Right ventricle myocardium superior (tissue), 1 donor: ENCODE measurements at places on chromosomes 12 and 14. TPM values are rescaled to one million over a fixed set of nuclear protein-coding genes. Genes with fewer than 3 reads are reported as not detected.

The BHLHE41 gene
- 39.1 TPM for total RNA-seq

The B4GALNT1 gene
- 5.6 TPM for total RNA-seq

The PLCZ1 gene
- not detected for total RNA-seq

The GDF3 gene
- total RNA-seq: not detected

The RNASE7 gene
- not detected for total RNA-seq

The CISTR gene
- 0.83 TPM for total RNA-seq

The HECTD4 gene
- total RNA-seq: 20.0 TPM

The RAB15 gene
- 7.5 TPM for total RNA-seq

The INF2 gene
- 28.3 TPM for total RNA-seq

GRCh38 chr12:32312049-32312670 is 87.2 kb upstream of the FGD4 start:
- no peak for DNase-seq

- DNase-seq: no peak
These were observed 416.6 kb downstream of the ZFP36L1 start for GRCh38 chr14:68376067-68376779.

GRCh38 chr12:102708108-102708507 is 208.9 kb downstream of the PAH start:
- DNase-seq: no peak

DNA sequence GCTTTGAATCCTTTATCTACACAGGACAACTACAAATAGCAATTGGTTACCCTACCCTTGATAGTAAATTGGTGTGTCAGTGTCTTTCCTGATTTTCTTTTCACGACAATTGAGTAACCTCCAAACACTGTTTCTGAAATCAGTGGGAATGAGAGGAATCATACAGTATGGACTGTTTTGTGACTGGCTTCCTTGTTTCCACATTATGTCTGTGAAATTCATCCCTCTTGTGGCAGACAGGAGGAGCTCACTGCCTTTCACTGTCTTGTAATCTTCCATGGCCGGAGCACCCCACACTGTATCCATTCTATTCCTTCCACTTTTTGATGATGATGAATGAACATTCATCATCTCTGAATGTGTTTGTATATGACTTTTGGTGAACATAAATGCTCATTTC is 164.0 kb upstream of the PZP start:
- no peak for DNase-seq

DNA sequence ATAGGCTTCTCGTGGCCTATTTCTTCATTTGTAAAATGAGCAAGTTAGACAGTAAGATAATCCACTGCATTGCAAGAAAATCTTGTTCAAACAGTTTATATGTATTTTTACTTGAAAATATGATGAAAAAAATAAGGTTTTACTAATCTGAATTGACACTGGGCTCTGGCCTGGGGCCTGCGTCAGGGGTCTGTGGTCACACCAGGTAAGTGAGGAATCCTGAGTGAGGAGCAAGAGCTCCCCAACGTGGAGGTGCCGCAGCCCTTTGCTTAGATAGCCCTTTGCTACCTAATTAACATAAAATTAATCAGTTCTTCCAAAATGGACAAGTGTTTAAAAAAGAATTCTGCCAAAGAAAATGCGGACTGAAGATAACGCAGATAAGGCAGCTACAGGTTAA is 39.1 kb upstream of the STAB2 start:
- no peak for DNase-seq

DNA sequence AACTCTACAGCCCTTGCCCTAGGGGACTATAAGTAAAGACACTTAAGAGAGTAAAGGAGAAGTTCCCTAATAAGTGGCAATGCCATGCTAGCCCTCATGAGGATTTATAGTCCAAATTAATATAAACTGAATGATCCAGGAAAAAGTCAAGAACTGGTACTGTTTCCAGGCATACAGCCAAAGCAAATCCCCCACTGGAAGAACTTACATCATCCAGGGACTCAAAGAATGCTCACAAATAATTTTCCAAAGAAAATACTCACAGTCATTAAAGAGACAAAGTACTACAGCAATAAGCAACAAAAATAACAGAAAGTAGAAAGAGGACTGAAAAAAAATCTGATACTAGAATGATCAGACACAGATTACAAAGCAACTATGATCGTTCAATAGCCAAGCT is 79.7 kb upstream of the RAP1B start:
- DNase-seq: no peak

GRCh38 chr12:13368431-13368830 is 171.9 kb downstream of the EMP1 start:
- no peak for DNase-seq

GRCh38 chr12:128745772-128746689 is 77.7 kb downstream of the SLC15A4 start:
- DNase-seq: no peak

DNA sequence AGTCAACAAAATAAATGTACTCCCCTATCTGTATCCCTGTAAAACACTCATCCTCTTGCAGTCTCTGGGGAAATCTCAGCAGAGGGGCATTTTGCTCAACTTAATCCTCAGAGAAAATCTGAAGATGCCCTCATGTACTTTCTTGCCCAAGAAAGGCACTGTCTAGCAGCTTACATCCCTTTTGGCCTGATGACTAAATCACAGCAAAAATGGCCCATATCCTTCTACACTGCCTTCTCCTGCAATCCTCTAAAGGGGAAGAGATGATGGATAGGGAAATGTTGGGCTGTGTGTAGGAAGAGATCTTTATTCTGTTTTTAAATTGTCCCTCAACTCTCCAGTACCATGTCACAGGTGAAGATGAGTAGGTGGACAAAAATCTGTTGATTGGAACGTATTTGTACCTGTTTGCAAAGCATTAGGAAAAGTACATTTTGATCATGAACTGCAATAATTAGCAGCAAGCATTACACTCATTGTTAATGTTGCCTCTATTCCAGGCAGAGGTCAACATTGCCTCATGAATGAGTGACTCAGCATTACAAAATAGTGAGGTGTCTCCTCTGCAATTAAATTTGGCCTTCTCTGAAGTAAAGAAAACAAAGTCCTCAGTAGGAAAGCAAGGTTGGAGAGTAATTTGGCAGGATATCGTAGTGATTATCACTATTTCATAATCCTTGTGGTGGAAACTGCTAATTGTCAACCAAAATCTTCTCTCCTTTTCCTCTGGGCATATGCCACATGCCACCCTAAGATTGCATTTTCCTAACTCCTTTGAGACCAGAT is 172.4 kb upstream of the CAND1 start:
- DNase-seq: no peak

DNA sequence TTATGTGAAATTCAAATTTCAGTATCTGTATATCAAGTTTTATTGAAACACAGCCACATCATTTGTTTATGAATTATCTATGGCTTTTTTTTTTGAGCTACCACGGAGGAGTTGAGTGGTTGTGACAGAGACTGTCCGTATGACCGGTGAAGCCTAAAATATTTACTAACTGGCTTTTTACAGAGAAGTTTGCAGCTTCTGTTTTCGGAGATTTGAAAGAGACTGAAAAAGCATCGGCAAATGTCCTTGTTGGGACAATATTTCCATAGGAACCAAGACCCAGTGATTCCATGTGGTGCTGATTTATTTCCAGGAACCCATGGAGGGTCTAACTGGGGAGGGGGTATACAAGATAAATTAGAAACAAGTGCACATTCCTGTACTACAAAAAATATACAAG is 56.2 kb downstream of the RGS6 start:
- DNase-seq: no peak

DNA sequence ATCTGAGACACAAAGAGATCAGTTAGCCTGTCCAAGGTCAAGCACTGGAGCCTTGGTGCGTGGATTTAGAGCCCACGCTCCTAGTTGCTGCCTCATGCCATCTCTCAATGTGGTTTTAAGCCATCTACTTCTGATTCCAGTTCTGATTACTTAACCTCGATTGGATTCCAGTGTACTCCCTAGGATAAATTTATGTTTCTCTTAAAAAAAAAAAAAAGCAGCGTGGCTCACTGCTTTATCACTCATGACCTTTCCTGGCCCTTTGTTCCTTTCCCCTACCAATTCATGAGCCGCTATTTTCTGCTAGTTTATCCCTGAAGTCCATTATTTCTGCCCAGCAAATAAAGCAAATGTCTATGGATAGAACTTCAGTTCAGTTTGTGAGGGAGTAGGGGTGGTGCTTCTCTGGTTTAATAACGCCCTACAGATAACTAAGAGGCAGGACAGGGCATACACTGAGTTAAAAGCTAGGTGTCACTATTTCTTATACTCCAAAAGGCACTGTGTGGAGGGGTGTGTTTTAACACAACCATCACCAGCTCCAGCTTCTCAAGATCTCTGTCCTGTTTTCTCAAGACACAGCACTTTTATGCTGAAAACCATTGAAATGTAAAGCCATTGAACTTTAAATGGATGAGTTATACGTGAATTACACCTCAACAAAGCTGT is 9.8 kb upstream of the PARP11 start:
- no peak for DNase-seq

DNA sequence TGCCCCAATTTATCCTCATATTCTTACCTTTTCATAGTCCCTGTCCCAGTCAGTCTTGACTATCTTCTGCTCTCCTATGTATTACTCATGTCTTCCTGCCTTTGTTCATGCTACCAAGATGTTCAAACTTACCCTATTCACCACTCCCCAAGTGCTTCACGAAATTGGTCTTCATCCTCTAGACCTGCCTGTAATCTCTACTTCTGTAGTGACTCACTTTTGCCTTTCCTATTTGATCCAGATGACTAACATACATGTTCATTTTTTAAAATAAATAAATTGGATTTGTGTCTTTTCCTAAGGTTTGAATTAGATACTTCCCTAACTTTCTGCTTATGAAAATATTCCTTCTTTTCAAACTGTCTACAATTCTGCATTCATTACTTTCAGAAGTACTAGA is 107.7 kb upstream of the PPM1H start:
- DNase-seq: no peak

DNA sequence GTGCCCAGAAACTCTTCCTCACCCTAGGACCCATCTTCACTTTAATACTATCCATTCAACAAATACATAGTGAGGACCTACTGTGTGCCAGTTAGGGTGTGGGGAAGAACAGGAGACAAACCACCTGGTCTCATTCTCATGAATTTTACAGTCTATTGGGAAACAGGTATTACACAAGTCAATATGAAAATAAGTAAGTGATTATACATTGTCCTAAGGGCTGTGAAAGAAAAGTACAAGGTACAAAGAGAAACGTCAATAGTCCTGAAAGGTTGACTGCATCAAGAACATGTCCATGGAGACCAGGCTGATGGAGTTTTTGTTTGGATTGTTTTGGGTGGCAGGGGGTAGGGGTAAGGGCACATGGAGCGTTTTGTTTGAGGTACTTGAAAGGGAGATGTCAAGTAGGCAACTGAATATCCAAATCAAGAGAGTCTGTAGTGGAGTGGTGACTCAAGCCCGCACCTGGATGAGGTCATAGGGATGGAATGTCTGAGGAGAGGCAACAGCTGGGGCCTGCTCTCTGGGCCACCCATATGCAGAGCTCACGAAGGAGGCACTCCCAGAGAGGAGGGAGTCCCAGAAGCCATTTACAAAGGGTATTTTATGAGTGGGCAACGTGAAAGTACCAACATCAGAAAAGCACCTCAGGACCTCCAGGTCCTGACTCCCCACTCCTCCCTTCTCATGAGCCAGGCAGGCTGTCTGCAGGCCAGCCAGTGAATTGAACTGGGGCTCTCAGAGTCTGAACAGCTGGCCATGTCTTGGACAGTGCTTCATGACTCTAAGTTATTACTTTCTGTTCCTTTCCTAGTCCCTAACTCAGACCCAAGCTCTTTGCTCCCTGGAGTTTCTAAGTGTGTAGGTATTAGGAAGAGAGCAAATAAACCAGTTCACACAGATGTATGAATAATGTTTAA is 272.0 kb downstream of the ZFP36L1 start:
- no peak for DNase-seq

DNA sequence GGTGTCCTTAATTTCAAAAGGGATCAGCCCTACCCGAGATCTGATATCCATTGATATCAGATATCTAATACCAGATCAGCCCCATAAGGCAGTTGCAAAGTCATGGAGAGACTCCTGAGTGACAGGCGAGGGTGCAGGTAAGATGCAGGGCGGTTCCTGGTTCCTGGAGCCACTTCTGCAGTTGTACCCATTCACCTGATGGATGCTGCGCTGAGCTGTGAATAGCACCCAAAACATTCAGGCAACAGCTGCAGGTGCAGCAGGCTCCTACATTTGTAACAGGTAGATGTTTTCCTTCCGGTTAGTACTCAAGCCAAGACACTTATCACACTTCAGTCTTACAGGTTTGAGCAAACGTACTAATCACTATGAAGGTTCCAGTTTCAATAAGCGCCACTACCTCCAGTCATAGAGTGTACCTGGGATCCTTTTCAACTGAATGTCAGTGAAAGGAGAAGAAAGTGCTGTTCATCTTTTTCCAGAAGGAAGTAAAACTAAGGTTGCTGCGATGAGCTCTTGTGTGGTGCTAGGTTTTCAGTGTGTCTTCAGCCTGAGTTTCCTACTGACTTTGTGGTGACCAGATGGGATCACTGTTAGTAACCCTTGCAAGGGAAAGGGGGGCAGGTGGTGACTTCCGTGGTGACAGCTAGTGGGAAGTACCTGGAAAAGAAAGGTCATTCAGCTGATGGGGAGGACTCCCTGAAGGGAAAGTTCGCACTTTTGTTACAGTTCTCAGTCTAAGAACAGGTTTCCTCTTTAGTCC is 1.9 kb downstream of the ATP6V0A2 start:
- no peak for DNase-seq

- DNase-seq: no peak
These were observed 13.5 kb upstream of the GPATCH2L start for GRCh38 chr14:76138119-76138757.

GRCh38 chr12:60421741-60422140 is 825.9 kb downstream of the SLC16A7 start:
- no peak for DNase-seq

GRCh38 chr14:95943699-95944098 is 67.1 kb downstream of the TUNAR start:
- no peak for DNase-seq

- peak; percentile 55 for DNase-seq
These were observed 125.9 kb downstream of the CALM1 start for GRCh38 chr14:90522571-90523191.

DNA sequence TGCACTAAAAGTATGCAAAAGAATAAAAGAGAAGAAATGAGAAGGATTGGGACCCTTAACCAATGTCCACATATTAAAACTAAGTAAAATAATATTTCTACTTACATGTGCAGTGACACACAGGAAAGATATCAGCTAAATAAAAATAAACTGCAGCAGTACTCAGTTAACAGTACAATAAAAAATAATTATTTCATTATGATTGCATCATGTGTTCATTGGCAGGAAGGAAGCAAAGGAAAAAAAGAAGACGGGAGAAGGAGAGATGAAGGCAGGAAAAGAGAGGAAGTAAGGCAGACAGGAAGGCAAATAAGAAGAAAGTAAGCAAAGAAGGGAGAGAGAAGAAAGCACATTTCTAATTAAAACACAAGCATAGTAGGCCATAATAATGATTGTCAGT is 33.0 kb downstream of the RASSF9 start:
- no peak for DNase-seq

- DNase-seq: no peak
These were observed 12.1 kb downstream of the ETV6 start for GRCh38 chr12:11661491-11662089.

GRCh38 chr12:74906224-74906623 is 303.4 kb downstream of the KCNC2 start:
- DNase-seq: no peak

GRCh38 chr12:49547090-49547690 is 8.4 kb downstream of the KCNH3 start:
- DNase-seq: no peak
